Daoy (cell line): ENCODE measurements at places on chromosomes 11 and 22. TPM values are rescaled to one million over a fixed set of nuclear protein-coding genes. Genes with fewer than 3 reads are reported as not detected.

GRCh38 chr11:130806746-130807145 is 109.5 kb downstream of the SNX19 start:
- DNase-seq = no peak

GRCh38 chr11:32829157-32829679 is 509 bp upstream of the PRRG4 start:
- no peak for DNase-seq

DNA sequence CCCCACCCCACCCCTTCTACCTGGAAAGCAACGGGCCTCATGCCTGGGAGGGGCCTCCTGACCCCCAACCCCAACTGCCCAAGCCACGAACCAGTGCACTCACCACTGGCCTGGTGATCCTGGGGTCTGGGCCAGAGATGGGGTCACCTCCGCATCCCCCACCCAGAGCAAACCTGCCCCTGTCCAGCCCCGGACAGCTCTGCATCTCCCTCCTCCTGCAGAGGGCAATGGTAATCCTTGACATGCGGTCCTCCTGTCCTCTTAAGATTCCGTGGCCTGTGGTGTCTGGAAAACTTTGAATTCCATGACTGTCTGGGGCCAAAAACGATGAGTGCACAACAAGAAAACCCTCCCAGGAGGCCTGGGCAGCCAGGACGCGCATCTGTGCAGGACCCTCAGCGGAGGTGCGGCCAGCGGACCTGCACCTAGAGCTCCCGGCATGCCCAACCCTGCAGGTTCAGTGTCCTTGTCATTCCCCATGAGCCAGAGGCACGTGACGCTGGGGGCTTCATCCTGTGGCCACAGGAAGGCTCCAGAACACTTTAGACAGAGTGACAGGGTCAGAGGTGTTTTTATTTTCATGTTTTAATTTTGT is 16.1 kb upstream of the PPARA start:
- no peak for DNase-seq

DNA sequence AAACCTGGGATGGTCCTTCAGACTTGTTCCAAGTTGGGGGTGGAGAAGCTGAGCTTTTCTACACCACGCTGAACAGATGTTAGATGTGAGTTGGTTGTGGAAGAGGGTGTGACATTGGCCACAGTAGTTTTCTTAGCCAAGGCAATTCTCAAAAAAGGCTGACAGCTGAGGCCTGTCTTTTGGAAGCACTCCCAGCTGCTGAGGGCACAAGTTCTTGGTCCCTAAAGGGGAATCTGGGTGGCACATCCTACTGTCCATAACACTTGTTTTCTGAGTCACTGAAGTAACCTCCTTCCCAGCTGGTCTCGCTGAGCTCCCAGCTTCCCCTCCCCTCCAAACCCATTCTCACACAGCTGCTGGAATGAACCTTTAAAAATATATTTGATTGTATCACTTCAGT is 375.7 kb upstream of the KIRREL3 start:
- DNase-seq = no peak

- no peak for DNase-seq
These were observed 63.2 kb downstream of the OTOG start for GRCh38 chr11:17610085-17610894.

DNA sequence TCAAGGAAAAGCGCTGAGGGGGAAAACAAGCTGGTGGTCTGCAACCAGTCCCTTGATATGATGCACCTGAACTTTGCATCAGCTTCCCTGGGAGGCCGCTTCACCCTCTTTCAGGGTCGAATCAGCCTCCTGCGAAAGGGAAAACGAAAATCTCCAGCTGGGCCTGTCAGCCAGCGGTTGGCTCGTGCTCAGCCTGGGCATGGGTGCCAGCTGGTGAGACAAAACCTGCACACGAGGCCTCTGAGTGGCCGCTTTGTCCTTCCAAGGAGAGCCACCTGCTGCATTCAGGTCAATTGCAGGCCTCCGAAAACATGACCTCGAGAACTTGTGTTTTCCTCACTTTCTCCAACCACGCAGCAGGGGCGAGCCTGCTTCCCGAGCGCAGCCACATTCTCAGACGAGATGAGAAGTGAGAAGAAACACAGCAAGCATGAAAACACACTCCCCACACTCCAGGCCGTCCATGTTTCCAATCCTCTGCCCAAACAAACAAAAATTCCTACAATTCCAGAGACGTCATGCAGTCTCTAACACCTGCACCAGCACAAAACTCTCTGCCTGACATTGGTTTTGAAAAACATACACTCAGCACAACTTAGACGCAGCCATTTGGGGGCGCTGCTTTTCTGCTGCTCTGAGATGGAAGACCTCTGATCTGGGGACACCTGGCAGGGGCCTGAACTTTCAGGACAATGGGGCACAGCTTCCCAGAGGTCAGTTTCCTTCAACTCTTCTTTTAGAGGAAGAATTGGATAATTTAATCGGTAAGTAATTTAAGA is 77.1 kb downstream of the DHCR7 start:
- DNase-seq = no peak

GRCh38 chr11:78074756-78075155 is 4.9 kb downstream of the NDUFC2 start:
- DNase-seq = peak; percentile 45

Gene OR52N5
- total RNA-seq = not detected in 2 replicates

DNA sequence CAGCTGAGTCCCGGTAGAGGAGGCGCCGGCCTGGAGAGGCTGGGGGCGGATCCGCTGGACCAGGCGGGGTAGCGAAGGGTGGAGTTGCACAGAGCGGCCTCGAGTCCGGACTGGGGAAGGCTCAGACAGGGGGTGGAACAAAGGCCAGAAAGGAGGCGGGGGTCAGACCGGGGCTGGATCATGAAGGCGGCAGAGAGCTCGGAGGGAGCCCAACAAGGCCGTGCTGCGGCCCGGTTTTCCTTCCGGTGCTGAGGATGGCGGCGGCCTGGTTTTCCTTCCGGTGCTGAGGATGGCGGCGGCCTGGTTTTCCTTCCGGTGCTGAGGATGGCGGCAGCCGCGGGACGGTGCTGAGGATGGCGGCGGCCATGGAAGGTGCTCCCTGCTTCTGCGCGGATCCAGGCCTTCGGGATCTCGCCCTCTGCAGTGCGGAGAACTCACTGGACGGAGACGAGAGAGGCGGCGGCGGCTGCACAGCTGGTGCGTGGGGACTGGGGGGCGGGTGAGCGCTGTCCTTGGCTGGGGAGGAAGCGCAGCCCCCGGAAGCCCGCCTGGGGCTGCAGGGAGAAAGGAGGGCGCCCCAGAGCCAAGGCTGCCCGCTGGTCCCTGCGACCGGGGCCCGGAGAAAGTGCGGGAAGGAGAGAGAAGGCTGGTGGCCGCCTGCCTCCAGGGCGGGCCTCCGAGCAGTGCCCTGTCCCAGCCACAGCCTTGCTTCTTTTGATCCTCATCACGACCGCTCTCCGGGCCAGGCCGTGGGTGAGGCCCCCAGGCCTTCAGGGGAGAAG is 350.4 kb upstream of the B3GAT1 start:
- peak; percentile 96 for DNase-seq

GRCh38 chr11:120180551-120181232 is 30.1 kb upstream of the OAF start:
- peak; percentile 63 for DNase-seq

Gene CATSPERZ
- total RNA-seq = 0.23 and 6.0 TPM in 2 replicates

DNA sequence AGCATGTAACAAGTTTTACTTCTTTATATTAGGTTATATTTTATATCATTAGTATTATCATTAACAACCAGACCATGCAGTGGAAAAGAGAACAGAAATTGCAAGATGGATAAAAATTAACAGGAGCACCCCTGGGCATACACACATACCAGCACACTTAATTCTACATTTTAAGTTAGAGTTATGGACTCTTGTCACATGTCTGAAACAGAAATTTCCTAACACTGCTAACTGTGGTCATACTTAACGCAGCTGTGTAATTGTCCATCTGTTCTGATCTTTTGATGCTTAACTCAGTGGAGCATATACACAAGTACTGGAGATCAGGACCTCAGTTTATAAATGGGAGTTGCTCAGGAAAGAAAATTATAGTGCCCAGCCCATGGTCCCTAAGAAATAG is 358 bp downstream of the OR52H1 start:
- no peak for DNase-seq

GRCh38 chr22:40627612-40628011 is 8.9 kb downstream of the MRTFA start:
- no peak for DNase-seq

DNA sequence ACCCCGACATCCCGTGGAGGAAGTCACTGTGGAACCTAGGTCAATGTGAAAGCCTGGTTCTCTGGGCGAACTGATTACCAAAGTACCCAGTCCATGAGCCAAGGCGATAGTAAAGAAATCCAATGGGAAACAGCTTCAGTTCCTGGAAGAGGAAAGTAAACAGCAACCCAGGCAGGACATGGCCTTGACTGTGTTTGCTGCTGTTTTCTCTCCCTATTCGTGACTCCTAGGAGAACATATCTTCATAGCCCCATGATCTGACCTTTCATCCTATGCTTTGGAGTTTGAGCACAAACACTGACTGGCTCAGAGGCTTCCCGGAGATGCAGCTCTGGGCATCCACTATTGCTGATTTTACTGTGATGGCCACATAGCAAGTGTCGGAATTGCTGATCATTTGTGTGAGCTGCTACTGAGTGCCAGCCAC is 45.1 kb downstream of the LRFN4 start:
- DNase-seq = no peak

DNA sequence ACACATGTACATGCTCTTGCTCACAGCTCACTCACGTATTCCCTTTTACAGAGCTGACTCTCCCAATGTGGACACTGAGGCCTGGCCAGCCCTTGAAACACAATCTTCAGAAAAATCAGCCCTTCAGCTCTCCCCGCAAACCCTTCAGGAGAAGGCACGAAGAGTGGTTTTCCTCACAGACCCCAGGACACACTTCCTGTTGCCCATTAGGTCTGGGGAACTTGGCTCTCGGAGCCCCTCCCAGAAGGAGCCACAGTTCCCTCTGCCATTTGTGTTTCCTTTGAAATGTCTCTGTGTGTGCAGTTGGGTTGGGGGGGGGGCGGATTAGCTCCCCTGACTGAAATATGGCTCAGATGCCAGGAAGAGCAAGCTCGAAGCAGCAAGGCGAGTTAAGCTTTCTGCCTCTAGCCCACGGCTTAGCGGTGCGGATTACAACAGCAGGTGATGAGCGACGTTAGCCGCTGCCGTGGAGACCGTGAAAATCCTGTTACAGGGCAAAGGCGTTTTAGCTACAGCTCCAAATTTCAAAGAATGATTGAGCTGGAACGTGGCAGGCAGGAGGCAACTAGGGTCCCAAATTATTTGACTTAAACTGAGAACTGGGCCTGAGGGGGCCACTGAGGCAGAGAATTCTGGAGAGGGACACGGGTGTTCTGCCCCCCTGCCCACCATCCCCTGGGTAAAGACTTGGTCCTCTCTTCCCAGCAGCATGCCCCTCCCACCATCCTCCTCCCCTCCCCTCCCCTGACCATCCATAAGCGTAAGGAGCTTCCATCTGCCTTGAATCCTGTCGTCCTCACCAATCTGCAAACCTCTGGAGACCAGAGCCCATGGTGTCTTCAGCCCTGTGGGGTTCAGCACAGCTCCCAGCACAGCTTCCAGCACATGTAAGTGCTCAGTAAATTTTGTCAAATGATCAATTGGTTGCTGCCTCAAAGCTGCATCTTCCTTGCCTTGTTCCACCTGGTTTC is 598.6 kb downstream of the BUD13 start:
- DNase-seq = no peak

GRCh38 chr11:96123301-96123700 is 199.4 kb upstream of the MTMR2 start:
- DNase-seq = no peak

GRCh38 chr11:94958121-94958696 is 15.1 kb downstream of the CWC15 start:
- DNase-seq = no peak

DNA sequence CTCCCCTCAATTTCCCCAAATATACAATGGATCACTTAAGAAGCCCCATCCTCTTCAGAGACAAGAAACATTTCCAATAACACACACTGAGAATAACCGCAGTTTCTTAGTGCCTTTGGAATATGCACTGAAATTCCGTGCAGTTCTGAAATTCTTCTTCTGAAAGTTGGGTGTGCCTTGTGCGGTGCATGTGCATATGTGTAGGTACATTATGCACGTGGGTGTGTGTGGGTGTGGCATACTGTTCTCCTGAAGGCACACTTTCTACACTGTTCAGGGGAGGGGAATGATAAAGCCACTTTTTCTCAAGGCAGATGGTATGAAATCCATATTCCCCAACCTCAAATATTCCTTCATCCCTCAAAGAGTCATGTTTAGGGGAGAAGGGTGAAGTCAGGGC is 1.7 kb downstream of the EXPH5 start:
- DNase-seq = no peak
